ENCODE measurements at places on chromosomes 13 and 19. TPM values are rescaled to one million over a fixed set of nuclear protein-coding genes. Genes with fewer than 3 reads are reported as not detected.
A peak's percentile ranks its signal among the peaks of the same experiment; 100 is the strongest.

The CD209 gene
- total RNA-seq: 0.28 TPM

DNA sequence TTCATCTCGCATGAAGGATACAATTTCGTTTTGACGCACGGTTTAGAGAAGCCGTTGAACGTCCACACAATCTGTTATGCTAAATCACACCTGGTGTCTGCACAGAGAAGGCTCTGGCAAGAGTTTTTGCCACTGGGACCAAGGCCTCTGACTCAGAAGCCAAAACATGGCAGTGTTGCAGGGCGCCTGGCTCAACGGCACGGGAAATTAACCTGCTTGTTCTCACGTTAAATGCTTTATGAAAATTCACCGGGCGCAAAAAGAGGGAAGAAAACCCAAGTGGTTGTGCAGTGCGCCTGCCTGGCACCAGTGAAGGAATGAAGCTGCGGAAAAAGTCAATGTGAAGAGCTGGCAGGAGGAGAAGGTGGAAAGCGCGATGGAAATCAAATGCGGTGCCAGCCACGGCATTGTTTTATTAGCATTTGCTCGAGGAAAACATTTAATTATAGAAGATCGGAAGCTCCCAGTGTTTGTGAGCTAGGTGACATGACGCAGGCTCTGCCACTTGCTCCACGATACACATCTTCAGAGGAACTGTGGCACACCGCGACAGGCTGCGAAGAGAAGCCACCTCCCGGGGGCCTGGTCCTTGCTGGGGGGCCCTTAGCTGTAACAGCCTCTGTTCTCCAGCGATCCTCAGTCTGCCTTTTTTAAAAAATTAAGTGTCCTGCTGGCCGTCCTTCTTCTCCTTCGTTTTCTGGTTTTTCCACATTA is 126.2 kb downstream of the ZIC5 start:
- no peak overlapping the region for H3K4me3 ChIP-seq
- H3K27me3 ChIP-seq: no peaks in the 10 kb centered on the region

DNA sequence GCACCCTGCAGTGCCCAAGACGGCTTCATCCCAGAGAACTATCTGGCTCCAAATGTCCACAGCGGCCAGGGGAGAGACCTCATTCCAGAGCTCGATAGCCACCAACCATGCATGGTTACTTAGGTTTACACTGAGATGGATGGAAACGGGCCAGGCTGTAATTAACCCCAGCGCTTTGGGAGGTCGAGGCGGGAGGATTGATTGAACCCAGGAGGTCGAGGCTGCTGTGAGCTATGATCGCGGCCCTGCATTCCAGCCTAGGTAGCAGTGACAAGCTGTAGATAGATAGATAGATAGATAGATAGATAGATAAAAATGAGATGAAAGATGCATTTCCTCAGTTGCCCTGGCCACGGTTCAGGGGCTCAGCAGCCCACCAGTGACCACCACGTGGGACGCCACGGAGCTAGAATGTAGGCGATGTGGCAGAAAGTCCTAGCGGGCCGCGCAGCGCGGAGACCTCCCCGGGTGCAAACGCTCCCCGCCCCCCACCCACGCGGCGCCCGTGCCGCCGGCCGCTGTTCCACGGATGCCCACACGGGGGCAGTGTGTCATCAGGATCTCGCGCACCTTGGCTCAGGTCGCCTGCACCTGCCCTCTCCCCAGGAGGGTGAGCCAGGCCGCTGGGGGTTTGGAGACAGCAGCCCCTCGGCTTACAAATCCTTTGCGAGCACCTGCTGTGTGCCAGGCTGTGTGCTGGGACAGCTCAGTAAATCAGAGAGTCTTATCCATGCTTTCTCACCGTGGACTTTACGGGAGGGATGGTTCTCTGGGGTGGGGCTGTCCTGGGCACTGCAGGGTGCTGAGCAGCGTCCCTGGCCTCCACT is 13.5 kb upstream of the TLE5 start:
- peak; percentile 56 for DNase-seq
- H3K36me3 ChIP-seq: no peaks in the 10 kb centered on the region
- H3K27me3 ChIP-seq: no peaks in the 10 kb centered on the region
- H3K4me1 ChIP-seq: peaks cover 5% of the 10 kb centered on the region
- no peak overlapping the region for H3K27ac ChIP-seq

GRCh38 chr19:54481326-54481930 is 8.3 kb upstream of the CDC42EP5 start:
- no peak overlapping the region for H3K27ac ChIP-seq
- no peaks in the 10 kb centered on the region for H3K36me3 ChIP-seq
- H3K27me3 ChIP-seq: no peaks in the 10 kb centered on the region
- no peak overlapping the region for H3K4me3 ChIP-seq
- H3K4me1 ChIP-seq: peaks cover 6% of the 10 kb centered on the region
- DNase-seq: peak; percentile 33

DNA sequence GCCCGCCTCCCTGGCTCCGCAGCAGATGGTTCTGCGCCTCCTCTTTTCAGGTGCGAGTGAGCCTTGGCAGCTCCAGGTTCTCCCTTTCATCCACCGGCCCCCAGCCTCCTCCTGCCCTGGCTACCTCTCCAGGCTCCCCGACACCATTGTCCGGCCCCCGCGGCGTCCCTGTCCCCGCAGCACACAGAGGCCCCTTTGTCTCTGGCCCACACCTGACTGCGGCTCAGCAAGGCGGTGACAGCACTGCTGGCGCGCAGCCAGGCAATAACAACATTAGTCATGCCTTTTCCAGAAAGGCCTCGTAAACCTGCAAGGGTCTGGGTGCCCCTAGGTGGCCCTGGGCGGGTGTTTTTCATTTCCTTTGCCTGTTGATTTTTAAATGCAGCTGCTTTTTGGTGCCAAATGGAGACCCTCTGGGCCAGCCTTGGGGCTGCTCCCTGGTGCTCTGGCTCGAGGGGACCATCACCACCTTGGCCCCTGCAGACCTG is 73.2 kb upstream of the MEDAG start:
- no peaks in the 10 kb centered on the region for H3K4me1 ChIP-seq
- H3K27me3 ChIP-seq: no peaks in the 10 kb centered on the region
- no peak overlapping the region for H3K27ac ChIP-seq
